Ascending aorta (tissue), 2 donors: ENCODE measurements at places on chromosomes 3 and 15. TPM values are rescaled to one million over a fixed set of nuclear protein-coding genes. Genes with fewer than 3 reads are reported as not detected.
A peak's percentile ranks its signal among the peaks of the same experiment; 100 is the strongest.

GNAI2 gene
- 283 TPM for total RNA-seq

ADAMTSL3 gene
- total RNA-seq: 28.1 TPM

ERICH6 gene
- total RNA-seq: not detected

GUCA1C gene
- not detected for total RNA-seq

UBE2E1 gene
- 74.6 TPM for total RNA-seq

SCN10A gene
- not detected for total RNA-seq

CHRM5 gene
- not detected for total RNA-seq

DNA sequence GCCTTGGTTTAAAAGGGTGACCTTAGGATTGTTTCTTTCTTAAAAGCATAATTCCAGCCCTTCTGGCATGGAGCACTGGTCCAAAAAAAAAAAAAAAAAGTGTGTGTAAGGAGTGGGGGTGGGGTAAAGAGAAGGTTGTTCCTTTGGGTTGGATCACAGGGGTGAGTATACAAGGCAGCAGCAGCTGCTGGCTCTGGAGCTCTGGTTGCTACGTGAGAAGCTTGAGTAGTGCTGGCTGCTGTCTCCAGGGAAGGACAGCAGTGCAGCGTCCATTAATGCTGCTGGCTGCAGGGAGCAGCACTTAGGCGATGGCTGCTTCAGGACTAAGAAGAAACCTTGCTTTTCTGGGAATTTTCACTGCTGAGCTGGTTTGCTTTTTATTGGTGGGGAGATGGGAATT, 2.3 kb downstream of the SETD5 start:
- peak; percentile 88 for DNase-seq

GRCh38 chr3:128275316-128276145, 122.2 kb downstream of the EEFSEC start:
- peak; percentile 51 for DNase-seq

DNA sequence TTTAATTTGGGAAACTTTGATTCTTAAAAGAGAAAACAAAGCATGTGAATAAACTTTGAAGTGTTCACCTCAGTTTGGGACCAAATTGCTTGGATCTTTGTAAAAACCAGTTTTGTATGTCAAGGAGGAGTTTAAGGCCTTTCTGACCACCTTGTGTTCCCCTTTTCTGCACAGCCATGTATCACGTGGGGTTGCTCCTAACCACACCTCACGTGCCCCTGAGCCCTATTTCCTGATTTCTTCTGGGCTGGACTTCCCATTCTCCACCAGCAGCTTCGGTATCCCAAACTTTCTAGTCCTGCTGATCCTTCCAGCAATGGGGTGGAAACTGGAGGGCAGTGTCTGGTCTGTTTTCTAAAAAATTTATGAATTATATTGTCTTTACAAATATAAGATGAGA, 76.4 kb upstream of the STT3B start:
- no peak for DNase-seq

DNA sequence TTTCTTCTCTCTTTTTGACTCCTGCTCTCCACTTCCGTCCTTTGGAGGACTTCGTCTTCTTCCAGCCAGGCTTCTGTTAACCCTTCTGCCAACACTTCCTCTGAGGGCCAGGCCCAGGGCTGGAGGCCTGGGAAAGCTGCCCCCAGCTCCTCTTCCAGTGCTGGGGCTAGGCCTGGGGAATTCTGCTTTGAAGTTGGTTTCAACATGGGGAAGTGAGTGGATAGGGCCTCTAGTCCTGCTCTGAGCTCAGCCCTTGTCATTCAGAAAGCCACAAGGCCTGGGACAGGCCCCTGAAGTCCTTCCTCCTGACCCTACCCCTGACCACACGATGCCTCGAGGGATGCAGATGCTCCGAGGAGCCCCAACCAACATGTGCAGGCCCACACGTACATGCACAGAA, 53.9 kb upstream of the HERC1 start:
- no peak for DNase-seq

- DNase-seq: peak; percentile 57
Observed at GRCh38 chr3:197022405-197023231, 7.0 kb downstream of the MELTF start.

DNA sequence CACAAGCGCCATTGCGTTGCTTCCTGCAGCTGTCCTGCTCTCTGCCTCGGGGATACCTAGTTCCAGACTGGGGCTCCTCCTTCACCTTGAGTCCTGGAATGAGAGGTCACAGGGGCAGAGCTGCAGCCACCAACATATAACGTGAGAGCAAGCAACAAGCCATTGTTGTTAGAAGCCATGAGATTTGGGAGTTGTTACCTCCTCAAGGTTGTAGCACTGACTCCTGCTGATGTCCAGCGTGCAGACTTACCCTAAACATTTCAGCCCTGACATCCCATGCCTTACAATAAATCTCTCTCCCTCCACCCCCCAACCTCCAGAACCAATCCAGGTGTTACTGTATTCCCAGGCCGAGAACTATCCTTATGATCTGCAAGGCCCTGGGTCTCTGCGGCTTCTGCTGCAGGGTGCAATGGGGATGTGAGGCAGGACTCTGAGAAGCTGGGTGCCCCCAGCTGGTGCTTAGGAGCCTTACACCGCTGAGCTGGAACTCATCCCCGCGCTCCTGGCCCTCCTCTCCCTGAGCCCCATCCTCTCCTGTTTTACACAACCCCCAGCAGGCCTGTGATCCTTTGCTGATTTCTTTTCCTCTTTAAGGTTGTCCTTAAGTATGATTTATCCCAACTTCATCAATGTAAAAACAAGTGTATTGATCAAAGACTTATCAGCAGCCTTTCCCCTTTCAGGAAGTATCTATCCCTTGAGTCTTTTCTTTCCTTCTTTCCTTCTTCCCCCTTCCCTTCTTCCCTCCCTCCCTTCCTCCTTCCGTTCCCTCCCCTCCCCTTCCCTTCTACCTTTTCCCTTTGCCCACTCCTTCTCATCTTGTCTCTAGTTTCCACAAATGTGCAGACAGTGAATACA, 84.2 kb upstream of the ABHD2 start:
- peak; percentile 69 for DNase-seq

- no peak for DNase-seq
Observed at GRCh38 chr3:4292301-4292700, 10.9 kb upstream of the SETMAR start.

DNA sequence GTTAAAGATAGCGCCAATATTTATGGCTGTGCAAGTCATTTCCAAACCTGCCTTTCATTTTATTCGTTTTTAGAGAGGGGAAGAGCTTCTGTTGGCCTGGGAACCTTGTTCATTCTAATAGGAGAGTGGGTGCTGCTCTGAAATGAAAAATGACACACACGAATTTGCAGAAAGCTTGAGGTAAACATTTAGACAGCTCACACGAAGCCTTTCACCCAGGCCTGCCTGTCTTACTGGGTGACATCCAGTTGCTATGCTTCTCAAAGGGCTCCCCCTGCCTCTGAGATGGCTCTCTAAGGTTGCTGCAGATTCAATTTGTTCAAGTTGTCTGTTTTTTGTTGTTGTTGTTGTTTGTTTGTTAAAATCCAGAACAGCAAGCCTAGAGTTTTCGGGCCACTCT, 18.2 kb downstream of the PEX5L start:
- no peak for DNase-seq

DNA sequence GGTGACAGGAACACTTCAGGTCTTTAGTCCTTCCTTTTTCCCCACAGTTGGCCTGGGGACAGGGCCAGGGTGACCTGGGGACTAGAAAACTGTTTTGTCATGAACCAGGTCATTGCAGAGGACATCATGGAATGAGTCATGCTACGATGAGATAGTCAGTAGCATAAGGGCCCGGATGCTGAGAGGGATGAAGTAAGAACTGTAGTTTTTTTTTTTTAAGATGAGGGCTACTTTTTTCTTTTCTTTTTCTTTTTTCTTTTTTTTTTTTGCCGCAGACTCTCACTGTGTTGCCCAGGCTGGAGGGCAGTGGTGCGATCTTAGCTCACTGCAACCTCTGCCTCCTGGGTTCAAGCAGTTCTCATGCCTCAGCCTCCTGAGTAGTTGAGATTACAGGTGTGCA, 8.0 kb downstream of the MAP2K5 start:
- DNase-seq: no peak

DNA sequence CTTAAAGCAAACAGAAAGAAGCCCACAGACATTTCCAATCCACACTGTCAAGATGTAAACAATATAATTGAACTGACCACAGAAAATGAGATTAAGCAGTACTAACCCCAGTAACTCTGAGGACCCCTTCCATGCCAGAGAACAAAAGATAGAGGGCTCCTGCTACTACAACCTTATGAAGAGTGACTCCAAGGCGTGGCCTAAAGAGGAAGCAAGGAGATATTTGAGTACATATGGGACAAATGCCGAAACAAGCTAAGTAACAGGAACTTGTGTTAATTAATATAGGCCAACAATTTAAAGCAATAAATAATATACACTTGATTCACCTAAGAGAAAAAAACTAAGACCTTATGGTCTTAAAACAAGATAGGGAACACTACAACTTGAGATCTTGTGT, 25.0 kb upstream of the VPS39 start:
- DNase-seq: no peak

- DNase-seq: peak; percentile 83
Observed at GRCh38 chr3:195154793-195155535, 116.0 kb downstream of the XXYLT1 start.

- DNase-seq: no peak
Observed at GRCh38 chr15:85496551-85497171, 116.3 kb downstream of the AKAP13 start.

GRCh38 chr3:58082047-58082446, 73.8 kb downstream of the FLNB start:
- DNase-seq: peak; percentile 70

GRCh38 chr3:55162031-55162795, 234.4 kb upstream of the LRTM1 start:
- DNase-seq: no peak

GRCh38 chr3:135452881-135453280, 512.6 kb upstream of the PPP2R3A start:
- DNase-seq: no peak

DNA sequence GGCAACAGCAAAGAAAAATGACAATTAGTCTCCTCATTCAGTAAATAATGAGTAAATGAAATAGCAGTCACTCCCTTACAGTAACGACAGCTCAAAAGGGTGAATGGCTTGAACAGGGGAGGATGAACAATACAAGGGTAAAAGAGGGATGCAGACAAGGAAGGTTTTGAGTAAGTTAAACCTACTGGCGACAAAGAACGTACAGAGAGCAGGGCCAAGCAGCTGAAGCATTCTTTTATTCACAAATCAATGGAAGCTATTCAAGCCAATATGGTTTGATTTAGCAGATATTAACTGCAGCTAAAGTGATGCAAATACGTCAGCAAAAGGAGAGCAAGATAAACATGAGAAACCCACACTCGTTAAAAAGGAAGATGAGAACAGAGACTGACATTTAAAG, 90.7 kb upstream of the ICE2 start:
- no peak for DNase-seq

DNA sequence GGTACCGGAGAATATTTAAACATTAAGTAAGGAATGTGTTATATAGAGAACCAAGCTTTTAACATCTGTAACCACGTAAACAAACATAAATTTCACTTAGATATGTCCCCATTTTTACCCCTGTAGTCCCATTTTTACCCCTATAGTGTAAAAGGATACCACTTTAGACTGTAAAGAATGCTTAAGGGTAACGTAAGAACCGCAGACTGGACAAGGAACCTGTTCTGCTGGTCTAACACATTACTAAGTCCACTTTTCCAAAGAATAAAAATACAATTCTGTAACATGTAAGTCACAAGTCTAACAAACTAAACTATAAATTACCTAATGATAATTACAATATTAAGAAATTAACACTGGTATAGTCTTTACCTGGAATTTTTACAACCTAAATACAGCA, 2.9 kb downstream of the SLC12A6 start:
- DNase-seq: no peak

DNA sequence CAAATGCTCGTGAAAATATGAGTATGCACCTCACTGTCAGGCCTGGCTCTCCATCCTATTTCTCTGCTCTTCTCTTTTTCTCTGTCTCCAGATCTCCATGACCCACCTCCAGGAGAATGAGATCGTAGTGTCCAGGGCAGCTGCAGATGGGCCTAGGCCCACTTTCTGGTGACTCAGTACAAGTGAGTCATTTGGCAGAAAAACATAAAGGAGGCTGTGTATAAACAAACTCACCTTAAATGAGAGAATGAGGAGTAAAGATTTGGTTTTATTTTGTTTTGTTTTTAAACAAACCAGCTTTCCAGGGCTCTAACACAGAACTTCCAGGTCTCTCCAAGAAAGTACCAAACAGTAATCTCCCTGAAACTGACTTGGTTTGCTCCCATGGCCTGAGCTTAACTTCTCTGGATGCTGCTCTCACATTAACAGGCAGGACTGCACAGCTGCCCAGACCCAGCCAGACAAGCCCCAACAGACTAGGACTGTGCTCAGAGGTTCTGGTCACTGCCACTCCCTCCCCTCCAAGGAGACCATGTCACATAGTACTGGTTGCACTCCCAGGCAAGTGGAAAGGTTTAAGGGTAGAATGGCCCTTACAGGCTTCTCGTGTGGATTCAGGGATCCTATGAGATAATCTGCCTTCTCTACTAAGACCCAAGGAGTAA, 1.5 kb upstream of the HEG1 start:
- DNase-seq: no peak

DNA sequence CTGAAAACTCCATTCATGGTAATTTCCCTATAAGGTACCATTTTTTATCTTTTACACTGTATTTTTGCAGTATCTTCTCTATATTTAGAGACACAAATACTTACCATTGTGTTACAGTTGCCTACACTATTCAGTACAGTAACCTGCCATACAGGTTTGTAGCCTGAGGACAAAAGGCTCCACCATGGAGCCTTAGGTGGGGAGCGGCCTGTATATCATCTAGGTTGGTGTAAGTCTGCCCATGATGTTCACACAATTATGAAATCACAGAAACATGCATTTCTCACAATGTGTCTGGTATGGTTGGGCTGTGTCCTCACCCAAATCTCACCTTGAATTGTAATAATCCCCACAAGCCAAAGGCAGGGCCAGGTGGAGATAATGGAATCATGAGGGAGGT, 43.9 kb upstream of the LYSMD4 start:
- DNase-seq: no peak

DNA sequence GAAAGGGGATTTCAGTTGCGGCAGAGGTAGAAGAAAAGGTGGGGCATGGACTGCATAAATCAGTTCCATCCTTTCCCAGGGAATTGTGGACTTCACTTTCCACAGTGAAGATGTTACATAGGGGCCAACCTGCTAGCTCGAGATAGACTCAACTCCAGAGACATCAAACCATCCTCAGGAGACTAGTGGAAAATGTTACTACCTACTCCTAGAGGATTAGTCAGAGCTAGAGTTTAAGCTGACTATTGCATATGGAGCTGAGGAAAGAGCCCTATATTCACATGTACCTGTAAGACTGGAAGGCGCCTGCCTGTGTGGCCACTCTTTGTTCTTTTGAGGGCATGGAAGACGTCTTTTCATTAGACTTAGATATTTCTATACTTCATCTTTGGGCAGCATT, 69.2 kb downstream of the KLHL25 start:
- DNase-seq: no peak

GRCh38 chr3:174198199-174198598, 660.9 kb upstream of the NAALADL2 start:
- no peak for DNase-seq

GRCh38 chr15:75090388-75090734, 67.0 kb downstream of the PPCDC start:
- DNase-seq: peak; percentile 86

GRCh38 chr3:67561667-67562394, 92.6 kb downstream of the SUCLG2 start:
- no peak for DNase-seq
